Daoy (cell line): ENCODE measurements at places on chromosomes 6 and 20.

GRCh38 chr6:69622230-69622629 lies 174.6 kb downstream of the LMBRD1 start:
- DNase-seq = no peak

- DNase-seq = no peak
Measured at GRCh38 chr6:148147463-148147830, 195.2 kb upstream of the SASH1 start.

GRCh38 chr6:109053336-109053735 lies 41.3 kb downstream of the SESN1 start:
- no peak for DNase-seq

- DNase-seq = no peak
Measured at GRCh38 chr6:98487612-98488011, 346.8 kb upstream of the POU3F2 start.

DNA sequence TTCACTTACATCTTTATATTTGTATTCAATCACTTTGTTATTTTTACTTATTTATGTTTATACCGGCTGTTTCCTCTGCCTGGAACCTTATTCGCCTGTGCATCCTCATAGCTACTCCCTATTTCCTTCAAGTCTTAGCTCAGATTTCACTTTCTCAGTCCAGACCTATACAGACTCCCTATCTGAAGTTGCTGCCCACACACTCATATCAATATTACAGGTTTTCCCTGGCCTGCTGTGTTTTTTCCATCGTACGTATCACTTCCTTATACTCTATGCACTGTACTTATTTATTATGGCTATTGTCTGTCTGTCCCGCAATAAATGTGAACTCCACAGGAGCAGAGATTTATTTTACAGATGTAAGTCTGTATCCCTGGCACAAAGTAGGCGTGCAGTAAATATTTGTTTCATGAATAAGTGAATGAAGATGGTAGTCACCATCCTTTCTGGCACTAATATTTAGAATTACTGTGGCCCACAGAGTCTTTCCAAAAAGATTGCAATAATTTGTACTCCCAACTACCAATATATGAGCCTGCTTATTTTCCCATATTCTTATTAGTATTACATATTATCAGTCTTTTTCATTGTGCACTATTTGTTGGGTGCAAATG lies 64.9 kb downstream of the TNFAIP3 start:
- DNase-seq = no peak

- no peak for DNase-seq
Measured at GRCh38 chr6:5624256-5624655, 362.9 kb downstream of the FARS2 start.

DNA sequence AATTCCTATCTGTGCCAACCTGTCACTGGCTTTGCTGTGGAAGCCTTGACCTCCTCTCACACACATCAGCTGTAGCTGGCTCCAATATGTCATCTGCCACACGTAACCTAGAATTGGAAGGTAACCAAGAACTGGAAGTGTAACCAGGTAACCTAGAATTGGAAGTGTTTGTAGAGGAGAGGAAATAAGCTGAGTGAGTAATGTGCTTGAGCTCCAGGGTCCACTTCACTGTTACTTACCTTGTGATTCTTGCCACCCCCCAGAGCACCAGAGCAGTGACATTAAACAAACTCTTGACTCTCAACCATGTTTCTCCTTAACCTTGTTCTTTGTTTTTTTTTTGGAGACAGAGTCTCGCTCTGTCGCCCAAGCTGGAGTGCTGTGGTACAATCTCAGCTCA lies 350.5 kb downstream of the NRN1 start:
- no peak for DNase-seq

DNA sequence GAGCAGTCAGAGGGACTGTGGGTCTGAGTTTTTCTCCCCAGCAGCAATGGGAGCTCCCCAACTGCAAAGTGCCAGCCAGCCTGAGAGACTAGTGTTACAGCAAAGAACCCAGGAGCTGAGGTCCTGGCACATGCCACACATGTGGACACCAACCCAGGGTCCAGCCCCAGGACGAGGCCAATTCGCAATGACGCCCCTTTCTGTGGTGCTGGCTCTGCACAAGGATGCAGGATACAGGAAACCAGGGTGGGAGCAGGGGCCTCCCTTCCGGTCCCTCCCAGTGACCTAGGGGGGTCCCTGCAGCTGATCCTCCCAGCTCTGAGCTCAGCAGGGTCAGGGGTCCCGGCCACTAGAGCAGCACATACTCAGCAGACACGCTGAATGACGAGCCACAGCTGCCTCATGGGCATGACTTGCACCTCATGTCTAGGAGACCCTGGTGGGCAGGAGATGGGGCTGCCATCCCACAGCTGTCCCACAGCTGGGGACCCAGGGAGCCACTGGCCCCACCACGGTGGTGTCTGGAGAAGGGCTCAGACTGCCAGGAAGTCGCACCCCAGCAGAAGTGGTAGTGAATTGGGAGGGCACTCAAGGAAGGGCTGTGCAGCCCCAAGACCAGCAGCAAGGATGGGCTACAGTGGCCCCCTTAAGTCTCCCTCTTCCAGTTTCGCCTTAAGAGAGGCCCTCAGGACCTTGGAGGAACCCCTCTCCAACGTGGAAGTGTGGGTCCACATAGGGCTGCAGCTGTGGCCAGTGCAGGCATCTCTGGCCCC lies 3.6 kb downstream of the ARFRP1 start:
- no peak for DNase-seq

- no peak for DNase-seq
Measured at GRCh38 chr6:96864216-96865054, 27.2 kb upstream of the GPR63 start.

- DNase-seq = peak; percentile 17
Measured at GRCh38 chr6:56072856-56073255, 174.5 kb downstream of the COL21A1 start.

GRCh38 chr20:36950414-36951197 lies 902 bp downstream of the SAMHD1 start:
- DNase-seq = peak; percentile 46

- DNase-seq = peak; percentile 30
Measured at GRCh38 chr20:62576815-62577489, 65.4 kb upstream of the SLCO4A1 start.

DNA sequence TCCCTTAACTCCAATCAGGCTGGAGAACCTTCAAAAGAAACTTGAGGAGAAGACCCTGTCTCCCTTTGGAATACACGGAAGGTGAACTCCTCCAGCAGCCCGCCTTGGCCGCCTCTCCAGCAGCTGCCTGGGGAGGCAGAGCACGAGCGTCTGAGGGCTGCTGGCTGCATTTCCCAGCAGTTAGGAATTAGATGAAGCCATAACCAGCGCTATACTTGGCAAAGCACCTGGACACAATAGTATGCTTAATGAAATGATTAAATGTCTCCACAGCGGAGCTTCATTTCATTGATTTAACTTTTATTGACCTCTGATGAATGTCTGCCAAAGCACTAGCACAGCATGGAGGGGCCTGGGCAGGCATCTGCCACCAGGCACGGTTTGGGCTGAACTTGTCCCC lies 73.5 kb downstream of the TMEM242 start:
- DNase-seq = no peak

DNA sequence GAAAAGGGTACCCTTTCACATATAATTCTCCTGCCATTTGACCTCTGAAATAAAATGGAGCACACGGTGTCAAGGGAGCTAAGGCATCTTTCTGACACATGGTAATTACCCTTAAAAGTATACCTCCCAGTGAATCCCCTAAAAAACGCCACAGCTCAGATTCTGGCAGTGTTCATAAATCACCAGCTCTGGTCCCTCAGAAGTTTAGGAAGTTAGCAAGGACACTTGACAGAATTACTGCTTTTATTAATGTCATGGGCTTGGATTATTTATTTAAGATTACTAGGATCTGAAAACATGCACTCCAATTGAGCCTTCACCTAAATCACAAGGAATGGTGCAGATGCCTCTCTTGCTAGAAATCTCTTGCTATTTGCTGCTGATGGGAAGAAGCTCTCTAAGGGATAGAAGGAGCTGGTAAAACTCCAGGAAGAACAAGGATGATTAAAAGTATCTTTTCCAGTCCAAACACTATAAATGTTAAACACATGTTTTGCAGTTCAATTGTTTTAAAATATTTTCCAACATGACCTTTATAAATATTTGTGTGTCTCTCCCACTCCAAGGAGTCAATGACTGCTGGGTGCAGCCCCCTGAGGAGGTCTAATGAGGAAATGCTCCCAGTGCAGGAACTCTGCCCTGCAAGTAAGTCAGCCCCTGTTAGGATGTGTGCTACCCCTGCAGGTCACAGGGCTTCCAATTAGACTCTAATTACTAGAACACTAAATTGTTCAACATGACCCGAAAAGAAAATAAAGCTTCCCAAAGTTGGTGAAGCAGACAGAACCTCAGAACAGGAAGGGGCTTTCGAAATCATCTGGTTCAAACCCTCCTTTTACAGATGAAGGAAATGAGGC lies 230.3 kb downstream of the TFAP2A start:
- DNase-seq = no peak

GRCh38 chr6:110522427-110522826 lies 46.0 kb upstream of the SLC22A16 start:
- no peak for DNase-seq

DNA sequence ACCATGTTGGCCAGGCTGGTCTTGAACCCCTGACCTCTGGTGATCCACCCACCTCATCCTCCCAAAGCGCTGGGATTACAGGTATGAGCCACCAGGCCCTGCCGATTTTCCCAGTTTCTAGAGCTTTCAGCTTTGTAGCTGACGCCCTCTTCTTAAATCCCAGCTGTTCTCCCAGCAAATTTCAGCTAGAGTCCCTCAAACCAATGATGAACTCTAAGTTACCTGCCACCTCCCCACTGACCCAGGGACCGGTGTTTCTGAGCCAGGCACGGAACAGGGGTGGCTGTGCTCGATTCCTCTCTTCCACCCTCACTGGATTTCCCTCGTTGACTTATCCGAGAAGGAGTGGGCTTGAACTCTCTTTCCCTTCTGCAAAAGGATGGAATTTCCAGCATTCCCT lies 39.1 kb downstream of the SUN5 start:
- DNase-seq = no peak

- no peak for DNase-seq
Measured at GRCh38 chr6:99308788-99309187, 40.7 kb downstream of the FAXC start.

DNA sequence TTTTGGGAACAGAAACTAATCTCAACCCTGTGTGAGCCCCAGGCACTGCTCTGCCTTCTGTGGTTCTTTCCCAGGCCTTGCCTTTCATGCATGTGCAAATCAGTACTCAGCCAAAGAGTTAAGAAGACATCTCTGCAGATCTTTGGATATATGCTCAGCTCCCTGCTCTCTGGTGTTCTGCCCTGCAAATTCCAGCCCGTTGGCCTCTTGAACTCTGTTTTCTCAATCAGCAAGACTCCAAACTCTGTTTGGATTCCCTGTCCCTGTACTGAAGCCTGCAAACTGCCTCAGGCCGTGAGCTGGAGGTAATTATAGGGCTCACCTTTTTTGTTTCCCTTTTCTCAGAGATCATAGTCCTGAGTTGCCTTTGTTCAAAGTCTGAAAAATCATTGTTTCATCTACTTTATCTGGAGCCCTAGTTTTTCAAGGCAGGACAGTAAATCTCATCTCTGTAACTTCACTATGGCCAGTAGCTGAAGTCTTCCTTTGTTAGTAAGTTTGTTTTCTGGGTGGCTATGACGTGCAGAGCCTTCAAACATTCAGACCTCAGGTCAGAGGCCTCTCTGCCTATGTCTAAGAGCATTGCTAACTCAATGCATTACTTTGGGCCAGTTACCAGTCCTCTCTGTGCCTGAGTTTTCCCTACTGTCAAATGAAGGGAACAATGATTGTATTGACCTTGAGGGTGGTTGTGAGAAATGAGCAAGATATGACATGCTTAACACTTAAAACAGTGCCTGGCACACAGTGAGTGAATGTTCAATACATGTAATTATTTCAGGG lies 15.9 kb upstream of the MDFI start:
- no peak for DNase-seq

DNA sequence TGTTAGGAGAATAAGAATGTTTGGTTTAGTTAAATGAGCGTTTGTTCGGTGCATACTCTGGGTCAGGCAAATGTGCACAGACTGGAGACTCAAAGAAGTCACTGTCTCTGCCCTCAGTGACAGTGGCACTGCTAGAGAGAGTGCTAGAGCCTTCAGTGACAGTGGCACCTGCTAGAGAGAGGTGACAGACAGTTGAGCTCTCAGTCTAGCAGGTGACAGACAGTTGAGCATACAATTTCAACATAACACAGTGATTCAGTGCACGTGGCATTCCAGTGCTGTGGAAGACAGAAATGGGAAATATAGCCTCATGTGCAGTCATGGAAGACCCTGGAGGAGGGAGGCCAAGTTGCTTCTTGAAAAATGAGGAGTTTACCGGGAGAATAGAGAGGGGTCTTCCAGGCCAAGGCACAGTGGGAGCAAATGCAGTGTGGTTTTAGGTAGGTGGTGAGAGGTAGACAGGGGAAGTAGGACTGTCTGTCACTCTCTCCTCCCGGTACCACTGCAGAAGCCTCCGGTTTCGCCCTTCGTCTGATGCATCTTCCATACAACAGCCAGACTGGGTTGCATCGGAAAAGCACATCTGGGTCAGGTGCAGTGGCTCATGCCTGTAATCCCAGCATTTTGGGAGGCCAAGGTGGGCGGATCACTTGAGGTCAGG lies 107.9 kb upstream of the CLDN20 start:
- no peak for DNase-seq

DNA sequence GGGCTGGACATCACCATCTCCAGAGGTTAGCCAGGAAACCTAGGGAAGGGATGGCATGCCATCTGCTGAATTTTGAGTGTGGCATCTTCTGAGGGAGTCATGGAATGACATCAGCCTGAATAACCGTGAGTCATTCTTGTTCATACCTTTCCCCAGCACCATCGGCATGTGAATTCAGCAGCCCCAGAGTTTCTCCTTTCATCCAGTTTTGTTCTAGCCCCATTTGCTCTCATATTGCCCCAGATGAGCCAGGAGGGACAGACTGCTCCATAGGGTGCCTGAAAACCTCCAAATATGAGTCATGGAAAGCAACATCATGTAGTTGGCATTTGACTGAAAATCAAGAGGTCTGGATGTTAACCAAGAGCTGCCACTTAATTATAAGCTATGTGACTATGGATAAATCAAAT lies 219.2 kb upstream of the SGK1 start:
- DNase-seq = peak; percentile 95

- no peak for DNase-seq
Measured at GRCh38 chr6:105321728-105322127, 81.2 kb downstream of the PREP start.

DNA sequence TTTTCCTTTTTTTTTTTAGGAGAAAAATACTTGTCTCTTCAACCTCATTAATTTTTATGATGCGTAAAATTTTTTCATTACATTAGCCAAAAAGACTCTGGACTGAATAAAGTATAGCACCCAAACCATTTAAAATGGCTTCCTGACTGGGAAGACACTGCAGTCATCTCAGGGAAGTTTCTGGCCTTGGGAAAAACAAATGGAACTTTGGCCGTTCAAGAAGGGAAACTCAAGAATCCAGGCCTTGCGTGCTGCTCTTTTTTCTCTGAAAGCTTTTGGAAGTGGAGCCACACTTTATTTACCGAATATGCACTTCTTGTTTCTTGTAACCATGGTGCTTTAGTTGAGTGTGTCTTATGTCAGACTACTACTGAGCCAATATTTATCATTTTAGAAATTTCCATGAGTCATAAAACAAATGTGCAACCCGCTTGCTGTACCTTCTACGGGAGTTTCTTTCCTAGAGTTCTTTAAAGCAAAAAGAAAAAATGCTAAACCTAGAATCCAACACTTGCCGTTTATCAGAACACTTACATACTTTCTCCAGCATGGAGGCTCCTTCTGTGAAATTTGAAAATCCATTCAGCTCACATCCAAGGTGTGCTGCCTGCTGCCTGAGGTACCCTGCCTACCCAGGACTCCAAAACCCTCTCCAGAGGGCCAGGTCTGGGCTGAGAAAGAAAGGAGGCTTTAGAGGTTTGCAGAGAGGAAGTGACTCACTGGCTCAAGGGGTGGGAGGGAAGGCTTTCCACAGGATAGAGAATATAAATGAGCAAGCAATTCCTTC lies 11.5 kb upstream of the DSTN start:
- DNase-seq = peak; percentile 92

- peak; percentile 35 for DNase-seq
Measured at GRCh38 chr20:50215101-50215690, 24.6 kb downstream of the CEBPB start.
